Jurkat, Clone E6-1 (cell line): ENCODE measurements at places on chromosomes 12 and 14.

DNA sequence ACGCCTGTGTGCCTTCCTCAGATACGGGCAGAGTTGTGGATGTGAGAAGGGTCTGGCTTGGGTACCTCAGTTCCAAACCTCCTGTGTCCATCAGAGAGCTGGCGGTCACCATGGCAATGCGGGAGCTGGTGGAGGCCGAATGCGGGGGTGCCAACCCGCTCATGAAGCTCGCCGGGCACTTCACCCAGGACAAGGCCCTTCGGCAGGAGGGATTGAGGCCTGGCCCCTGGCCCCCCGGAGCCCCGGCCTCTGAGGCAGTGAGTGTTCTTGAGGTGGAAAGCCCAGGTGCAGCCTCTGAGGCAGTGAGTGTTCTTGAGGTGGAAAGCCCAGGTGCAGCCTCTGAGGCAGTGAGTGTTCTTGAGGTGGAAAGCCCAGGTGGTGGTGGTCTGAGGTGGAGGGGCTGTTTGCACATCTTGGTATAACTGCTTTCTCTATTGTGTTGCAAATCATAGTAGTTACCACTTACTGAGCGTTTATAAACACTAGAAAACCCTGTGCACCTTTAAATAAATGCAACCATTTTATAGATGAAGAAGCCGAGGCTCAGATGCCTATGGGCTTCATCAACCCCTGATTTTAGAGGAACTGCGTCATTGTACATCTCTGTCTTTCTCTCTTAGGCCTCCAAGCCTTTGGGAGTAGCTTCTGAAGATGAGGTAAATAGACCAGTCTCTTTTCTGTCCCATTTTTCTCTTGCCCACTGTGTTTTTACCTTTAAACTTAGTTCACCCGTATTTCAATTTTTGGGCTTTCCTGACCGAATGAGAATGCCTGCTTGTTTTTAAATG lies 976 bp downstream of the PEX5 start:
- DNase-seq = peak; percentile 55

GRCh38 chr14:64733899-64734298 lies 29.7 kb downstream of the PLEKHG3 start:
- DNase-seq = no peak

DNA sequence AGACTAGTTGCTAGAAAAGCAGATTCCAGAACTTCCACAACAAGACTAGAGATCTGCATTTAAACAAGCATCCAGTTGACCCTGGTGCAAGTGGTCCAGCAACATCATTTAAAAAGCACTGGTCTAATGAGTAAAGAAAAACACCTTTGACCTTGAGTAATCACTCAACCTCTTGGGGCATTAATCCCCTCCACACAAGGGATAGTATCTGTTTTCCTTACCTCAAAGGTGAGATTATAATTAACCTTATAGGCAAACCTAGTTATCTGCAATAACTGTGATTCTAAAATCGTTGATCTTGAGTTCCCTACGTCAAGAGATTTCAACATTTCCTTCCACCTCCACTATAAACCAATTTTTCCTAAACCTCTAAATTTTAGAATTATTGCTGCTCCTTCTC lies 1.1 kb downstream of the KDM5A start:
- DNase-seq = no peak

DNA sequence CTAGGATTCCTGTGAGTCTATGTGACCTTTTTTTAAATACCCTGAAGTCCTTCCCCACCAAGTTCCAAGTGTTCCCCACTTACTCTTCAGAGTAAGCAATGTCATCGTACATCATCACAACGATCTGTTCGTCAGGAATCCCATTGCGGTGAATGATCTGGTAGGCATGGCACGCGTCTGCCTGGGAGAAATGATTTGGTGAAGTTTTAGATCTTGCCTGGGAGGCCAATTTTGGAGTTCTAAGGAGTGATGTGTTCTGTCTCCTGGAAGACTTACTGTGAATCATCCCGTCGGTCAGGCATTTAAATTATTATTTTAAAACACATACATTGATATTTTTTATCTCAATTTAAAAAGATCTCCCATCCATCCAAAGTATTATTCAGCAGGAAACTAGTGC lies 29.8 kb downstream of the LGMN start:
- no peak for DNase-seq

DNA sequence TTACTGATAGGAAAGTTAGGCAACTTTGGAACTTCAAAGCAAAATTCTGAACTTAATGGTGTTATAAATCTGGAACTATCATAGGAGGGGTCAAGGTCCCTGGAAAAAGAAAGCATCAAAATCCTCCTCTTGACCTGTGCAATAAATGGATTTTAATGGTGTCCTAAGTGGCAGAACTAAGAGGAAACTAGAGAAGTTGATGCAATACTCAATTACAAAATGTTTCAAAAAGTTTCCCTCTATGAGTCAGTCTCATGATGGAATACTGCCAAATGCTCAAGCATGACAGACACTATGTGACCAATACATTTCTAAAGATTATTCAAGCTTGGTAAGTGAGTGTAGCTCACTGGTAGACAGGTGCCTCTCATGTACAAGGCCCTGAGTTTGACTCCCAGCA lies 47.7 kb upstream of the ERGIC2 start:
- no peak for DNase-seq

DNA sequence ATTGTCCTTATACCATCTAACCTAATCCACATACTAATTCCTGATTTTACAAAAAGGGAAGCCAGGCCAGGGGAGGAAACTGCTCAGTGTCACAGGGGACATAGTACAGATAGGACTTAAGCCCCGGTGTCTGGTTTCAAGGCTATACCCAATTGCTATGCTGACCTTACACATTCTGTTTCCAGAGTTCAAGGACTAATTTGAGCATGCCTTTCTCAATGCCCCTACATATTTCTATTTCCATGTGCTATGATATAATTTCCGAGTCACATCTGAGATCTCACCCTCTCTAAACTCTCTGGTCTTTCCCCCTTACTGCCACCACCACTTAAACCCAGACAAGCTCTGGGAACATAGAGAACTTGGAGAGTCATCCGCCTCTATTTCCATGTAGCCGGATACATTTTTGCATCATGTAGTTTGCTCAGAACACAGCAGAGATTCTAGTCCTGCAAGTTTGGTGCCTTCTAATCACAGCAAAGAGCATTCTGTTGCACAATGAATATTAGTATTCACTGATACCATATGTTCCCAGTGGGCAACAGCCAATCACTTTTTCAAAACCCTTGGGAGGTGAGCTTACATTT lies 34.2 kb downstream of the PPM1H start:
- no peak for DNase-seq

DNA sequence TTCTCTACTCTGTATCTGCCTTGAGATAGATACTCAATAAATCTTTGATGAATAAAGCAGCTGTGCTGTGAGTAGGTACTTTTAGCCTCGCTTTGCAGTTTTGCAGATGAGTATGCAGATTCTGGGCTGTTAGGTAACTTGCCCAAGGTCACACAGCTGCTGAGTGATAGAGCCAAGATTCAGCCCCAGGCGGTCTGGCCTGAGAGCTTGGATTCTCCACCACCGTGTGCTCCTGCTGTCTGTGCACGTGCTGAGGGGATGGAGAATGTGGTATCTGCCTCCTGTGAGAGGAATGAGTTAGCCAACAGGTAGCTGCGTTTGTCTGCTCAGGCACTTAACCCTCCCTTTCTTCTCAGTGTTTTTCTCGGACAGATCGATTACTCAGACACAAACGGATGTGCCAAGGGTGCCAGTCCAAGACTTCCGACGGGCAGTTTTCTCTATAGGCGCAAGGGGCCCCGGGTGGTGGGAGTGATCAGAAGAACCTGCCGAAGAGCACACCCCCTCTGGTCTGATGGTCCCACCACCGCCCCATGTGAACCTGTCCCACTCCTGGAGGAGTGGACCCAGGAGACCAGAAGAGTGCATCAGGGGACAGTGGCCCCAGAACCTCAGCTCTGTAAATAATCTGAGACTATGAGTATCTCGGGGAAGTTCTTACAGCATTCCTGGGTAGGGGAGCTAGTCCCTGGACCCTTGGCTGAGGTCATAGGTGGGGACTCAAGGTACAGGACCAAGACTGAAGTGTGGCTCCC lies 6.6 kb upstream of the CSAD start:
- no peak for DNase-seq

- DNase-seq = peak; percentile 53
These were observed 2.4 kb downstream of the STAB2 start for GRCh38 chr12:103589517-103589916.

- no peak for DNase-seq
These were observed 57.1 kb upstream of the KRAS start for GRCh38 chr12:25307818-25308217.

GRCh38 chr14:47207617-47208016 lies 467.8 kb downstream of the MDGA2 start:
- no peak for DNase-seq

DNA sequence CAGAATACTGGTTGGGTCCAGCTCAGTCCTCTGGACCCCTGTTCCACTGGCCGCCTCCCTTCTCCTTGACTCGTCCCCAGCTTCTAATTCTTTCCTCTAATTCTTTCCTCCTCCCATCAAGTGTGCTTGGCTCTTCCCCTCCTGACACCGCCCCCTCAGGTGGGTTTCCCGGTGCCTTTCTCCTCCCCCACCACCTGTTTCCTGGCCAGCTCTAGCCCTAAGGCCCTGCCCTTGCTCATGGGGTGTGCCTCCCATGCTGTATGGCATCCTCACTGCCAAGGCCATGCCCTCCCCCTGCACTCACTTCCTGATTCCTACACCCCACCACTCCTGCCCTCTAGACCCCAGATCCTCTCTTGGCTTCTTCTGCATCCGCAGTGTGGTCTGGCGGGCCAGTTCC lies 12.1 kb upstream of the EML1 start:
- DNase-seq = no peak

GRCh38 chr14:104091061-104091926 lies 5.8 kb downstream of the ASPG start:
- no peak for DNase-seq

DNA sequence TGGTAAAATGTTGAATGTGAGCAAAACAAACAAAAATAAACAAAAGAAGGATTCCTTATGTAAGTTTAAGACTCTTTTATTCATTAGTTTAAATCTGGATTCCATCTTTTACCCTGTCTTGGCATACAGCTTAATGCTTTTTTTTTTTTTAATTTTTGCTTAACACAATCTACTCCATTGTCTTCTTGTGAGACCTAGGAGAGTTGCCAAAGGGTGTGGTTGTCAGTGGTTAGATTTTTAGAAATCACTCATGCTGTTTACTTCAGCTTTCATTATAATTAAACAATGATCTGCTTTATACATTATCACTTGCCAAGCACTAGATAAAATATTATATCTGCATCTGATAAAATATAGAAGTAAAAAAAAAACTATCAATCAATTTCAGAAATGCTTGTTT lies 77.7 kb upstream of the KITLG start:
- DNase-seq = no peak

- no peak for DNase-seq
These were observed 30.6 kb downstream of the RIN3 start for GRCh38 chr14:92544051-92544720.

DNA sequence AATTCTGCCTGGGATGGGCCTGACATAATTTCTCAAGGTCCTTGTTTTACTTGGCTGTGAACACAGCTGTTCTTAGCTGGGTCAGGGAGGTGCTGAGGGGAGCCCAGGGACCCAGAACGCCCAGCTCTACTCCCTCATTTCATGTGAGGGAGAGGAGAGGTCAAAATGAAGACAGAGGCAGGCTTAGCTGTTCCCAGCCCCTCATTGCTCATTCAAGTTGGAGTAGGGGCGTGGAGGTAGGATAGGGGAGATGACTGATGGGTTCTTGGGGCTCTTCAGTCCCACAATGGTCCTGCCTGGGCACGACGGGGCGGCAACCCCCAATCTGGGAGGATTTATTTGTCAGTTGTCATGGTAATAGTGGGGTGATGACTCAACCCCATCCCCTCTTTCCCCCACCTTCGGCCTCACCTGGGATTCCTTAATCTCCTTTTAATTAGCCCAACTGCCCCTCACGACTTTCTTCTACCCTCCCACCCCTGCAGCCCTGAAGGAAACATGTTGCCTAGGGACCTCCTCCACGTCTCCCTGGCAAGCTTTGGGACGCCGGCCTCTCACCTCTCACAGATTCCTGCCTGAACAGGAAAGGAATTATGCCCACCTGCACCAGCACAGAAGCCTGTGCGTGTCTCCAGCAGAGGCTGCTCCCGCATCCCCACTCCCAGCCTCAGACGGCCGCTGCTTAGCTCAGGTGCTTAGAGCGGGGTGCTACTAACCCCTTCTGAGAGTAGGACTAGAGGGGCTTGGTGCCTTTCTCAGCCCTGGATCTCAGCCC lies 10.2 kb downstream of the SPRYD3 start:
- DNase-seq = no peak

GRCh38 chr12:111157486-111157885 lies 211.4 kb downstream of the PHETA1 start:
- no peak for DNase-seq

GRCh38 chr12:89593233-89593632 lies 67.4 kb upstream of the POC1B start:
- no peak for DNase-seq

DNA sequence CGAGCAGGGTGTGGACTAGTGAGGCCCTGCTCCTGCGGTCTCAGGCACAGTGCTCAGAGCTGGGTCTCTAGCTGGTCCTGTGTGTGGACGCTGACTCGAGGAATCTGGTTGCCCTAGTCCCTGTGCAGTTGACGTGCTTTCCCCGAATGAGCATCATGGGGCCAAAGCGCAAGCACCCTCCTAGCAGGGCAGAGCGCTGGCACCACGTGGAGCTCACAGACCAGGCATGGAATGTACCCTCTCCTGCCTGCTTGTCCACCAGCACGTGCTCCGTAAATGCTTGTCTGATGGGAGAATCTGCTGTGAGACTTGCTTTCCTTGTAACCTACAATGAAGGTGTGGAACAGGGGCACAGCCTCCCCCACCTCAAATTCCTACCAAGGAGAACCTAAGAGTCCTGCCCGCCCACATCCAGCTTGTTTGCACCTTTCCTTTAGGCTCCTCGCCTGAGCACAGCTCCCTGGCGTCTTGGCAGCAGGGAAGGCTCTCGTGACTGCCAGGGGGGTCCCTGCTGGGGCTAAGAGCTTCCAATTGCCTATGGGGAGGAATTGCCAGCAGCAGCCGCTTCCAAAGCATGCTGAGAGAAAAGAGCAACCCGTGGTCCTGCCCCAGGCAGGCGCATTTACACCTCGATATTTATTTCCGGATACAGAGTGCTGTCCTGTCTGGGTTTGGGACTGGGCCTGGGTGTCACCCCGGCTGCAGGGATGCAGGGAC lies 125.0 kb downstream of the PIWIL1 start:
- DNase-seq = no peak

- DNase-seq = no peak
These were observed 61.2 kb downstream of the BEGAIN start for GRCh38 chr14:100526057-100526456.

- no peak for DNase-seq
These were observed 308.0 kb upstream of the FKBP4 start for GRCh38 chr12:2486796-2487195.
